Activated T-cell treated with anti-CD3 and anti-CD28 coated beads, Interleukin-2, amount 50 U/mL, for 48 hours (primary cell): ENCODE measurements at places on chromosomes 2 and 18.

DNA sequence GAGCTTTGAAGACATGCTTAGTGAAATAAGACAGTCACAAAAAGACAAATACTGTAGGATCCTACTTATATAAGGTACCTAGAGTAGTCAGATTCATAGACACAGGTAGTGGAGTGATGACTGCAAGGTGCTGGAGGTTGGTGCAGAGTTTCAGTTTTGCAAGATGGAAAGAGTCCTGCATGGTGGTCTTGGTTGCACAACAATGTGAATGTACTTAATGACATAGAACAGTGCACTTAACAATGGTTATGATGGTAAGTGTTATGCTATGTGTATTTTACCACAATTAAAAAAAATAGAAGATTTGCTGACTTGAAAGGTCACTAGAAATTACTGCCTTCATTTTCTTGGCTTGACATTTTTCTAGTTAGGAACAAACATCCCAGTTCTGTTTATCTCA is 9.5 kb downstream of the CERS6 start:
- no peak for DNase-seq

- no peak for DNase-seq
Observed at GRCh38 chr2:110863726-110864125, 131.4 kb downstream of the ACOXL start.

GRCh38 chr18:79962311-79962710 is 2.1 kb upstream of the HSBP1L1 start:
- DNase-seq, result no peak

DNA sequence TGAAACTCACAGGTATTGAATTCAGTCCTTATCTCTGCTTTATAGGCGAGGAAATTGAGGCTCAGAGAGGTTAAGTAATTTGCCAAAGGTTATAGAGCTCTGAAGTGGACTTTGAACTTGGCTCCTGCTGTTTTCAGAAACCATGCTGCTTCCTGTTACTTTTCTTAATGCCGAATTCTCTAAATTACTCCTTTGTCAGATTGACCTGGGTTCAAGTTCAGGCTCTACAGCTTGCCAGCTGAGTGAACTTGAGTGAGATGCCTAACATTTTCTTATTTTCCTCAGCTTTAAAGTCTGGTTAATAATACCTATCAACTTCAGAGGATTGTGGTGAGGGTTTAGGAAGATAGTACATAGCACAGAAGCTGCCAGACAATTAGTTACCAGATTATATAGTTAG is 3.4 kb downstream of the ASAP2 start:
- DNase-seq, result no peak

DNA sequence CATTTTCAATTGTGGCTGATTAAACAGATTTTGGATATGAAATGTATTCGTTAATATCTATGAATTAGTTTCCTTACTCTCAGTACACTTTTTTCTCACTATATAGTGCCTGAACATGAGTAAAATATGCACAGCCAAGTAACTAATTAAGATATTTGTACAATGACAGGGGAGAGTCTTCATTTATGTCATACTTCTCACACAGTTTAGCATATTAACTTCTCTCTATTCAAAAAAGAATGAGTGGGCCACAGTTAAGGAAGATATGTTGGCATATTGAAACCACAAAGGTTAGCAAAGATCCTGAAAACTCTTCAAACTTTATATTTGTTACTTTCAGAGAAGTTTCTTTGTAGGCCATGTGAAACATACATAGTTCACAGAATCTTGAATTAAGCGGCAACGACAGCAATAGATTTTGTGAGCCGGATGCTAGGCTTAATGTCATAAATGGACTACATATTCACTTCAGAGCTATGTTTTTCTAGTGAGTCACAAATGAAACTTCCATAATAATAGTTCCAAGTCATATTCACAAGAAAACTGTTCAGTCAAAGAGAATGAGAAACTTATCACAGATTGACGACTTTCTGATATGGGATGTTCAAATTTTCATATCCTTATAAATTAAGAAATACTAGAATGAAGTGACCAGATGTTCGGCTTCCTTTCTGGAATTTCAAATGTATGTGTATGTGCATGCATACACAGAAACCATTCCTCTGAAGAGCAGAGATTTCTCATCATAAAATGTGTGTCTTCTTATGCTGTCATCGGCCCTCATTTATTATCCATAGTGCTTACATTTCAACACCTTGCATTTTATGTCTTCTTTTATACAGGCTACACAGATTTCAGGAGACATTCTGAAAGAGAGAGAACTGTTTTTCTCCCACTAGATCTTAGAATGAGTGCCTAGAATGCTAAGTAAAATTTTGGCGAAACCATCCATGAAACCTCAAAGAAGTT is 584.0 kb downstream of the SATB2 start:
- no peak for DNase-seq

DNA sequence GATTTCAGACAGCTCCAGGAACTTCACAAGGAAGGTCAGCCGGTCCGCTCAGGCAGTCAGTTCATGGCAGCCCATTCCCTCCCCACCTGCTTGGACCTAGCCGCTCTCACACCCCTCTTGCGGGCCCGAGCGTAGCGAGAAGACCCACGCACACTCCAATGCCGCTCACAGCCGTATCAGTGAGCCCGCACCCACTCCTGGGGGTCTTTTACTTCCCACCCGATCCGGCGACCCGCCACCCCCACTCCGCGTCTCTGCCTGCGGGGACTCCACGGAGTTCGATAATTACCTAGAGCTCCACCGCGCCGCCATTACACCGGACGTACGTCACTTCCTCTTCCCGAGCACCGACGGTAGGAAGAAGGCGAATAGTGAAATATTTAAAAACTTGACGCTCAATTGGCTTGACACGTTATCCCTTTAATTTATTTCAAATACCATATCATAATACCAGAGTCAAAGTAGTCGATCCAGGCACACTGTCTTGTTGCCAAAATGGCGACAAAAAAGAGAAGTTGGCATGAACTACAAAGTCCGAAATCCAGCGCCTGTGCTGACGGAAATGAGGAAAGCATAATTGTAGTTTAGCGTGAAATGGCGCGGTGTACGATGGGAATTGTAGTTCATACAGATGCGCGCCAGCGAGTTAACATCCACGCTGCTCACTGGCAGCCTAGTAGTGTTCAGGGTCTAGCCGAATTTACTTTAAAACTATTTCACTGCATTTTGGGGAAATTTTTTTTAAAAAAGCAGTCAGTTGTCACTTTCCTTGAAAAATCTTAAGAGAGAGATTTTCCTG is at the start of gene CWC22:
TSS of gene CWC22 (minus strand) at position 517 of the 799 bp plus-strand sequence. CDS start 13,956 bp downstream, outside the sequence.
- peak; percentile 84 for DNase-seq

DNA sequence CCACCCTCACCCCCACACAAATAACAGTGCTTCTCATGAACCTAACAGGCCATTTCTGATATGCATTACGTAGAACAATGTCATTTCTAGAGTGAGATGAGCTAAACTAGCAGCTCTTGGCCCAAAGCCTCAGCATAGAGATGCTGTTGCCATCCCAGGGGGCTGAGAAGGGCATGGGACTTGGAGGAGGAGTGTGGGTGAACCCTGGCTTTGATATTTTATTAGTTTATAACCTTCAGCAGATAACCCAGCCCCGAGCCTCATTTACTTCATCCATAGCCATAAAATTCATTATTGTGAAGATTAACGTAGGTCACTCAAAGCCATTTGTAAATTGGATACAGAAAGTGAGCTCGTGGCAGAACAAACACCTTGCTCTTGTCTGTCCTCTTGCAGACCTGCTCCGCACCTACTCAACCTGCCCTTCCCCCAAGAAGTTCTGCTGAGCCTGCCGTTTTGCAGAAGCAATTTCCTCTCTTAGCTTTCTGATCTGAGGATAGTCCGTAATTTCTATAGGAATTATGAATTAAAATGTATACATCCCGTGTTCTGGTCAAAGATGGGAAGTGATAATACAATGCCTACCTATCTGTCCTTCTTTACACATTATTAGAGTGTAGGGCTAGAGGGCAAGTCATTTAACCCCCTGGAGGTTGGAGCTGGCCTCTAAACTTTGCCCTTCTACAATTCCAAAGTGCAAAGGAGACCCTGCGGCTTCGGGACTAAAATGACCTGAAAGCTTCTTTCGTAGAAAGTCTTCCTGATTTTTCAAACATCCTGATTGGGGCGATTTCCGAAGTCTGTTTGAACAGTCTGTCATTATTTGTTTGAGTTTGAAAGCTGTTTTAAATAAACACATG is 187.4 kb downstream of the BCL2 start:
- DNase-seq, result no peak

GRCh38 chr2:99153921-99154604 is 679 bp downstream of the TSGA10 start:
- DNase-seq, result no peak
